ENCODE measurements at places on chromosomes 3 and 15. TPM values are rescaled to one million over a fixed set of nuclear protein-coding genes. Genes with fewer than 3 reads are reported as not detected.

- no peak for DNase-seq
- no peak overlapping the region for H3K4me3 ChIP-seq
- H3K36me3 ChIP-seq, result no peaks in the 10 kb centered on the region
Observed at GRCh38 chr15:58627046-58627445, 122.5 kb downstream of the ADAM10 start.

- DNase-seq, result no peak
- peak overlapping the region; percentile 73 for H3K27ac ChIP-seq
- H3K4me3 ChIP-seq, result no peak overlapping the region
Observed at GRCh38 chr3:111738238-111738637, 120.8 kb upstream of the PHLDB2 start.

Gene IL20RB
- 1.6 TPM for total RNA-seq

Gene CHRFAM7A
- total RNA-seq, result 3.3 TPM

GRCh38 chr3:136883967-136884720 is 22.1 kb downstream of the NCK1 start:
- H3K36me3 ChIP-seq, result no peaks in the 10 kb centered on the region
- no peak for DNase-seq
- no peaks in the 10 kb centered on the region for H3K4me1 ChIP-seq

- H3K27me3 ChIP-seq, result no peaks in the 10 kb centered on the region
- H3K4me3 ChIP-seq, result no peak overlapping the region
- no peak overlapping the region for H3K27ac ChIP-seq
- H3K4me1 ChIP-seq, result no peaks in the 10 kb centered on the region
- peak; percentile 10 for DNase-seq
Observed at GRCh38 chr15:100787567-100788417, 91.8 kb upstream of the ALDH1A3 start.

Gene TARS3
- total RNA-seq, result 21.3 TPM

DNA sequence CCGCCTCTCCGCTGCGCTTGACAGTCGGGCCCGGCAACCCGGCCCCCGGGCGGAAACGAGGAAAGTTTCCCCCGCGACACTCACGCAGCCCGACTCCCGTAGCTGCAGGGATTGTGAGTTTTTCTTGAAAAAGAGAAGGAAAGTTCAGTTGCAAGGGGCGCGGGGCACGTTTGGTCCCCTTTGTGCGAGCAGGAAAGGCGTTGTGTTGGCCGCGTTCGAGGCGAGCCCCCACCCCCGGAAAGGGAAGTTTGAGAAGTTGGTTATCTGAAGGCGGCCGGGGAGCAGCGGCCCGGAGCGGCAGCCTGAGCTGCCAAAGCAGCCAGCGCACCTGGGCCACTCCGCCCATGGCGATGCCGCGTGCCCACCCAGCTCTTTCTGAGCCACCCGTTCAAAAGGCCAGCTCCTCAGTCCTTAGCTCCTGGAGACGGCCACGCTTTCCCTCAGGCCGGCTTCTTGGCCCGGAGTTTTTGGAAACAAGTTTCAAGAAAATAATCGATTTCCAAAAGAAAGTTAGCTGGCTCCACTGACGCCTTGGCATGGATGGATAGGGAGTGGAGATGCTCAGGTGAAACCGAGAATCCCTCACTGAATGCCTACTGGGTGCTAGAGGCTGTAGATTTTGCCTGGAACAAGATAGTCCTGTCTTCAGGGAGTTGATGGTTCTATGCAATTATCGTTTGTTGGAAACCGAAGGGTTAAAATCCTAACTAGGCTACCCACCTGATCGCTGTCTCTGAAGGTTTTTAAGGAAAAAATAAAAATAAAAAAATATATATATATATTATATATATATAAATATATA is 832 bp downstream of the TGFBR2 start:
- H3K27ac ChIP-seq, result peak overlapping the region; percentile 99
- no peaks in the 10 kb centered on the region for H3K4me1 ChIP-seq
- peak; percentile 60 for DNase-seq
- H3K36me3 ChIP-seq, result no peaks in the 10 kb centered on the region
- no peaks in the 10 kb centered on the region for H3K27me3 ChIP-seq

GRCh38 chr15:52760562-52760961 is 29.6 kb downstream of the ONECUT1 start:
- no peak overlapping the region for H3K27ac ChIP-seq
- H3K27me3 ChIP-seq, result peaks cover 11% of the 10 kb centered on the region
- no peaks in the 10 kb centered on the region for H3K4me1 ChIP-seq
- no peak overlapping the region for H3K4me3 ChIP-seq
- DNase-seq, result no peak
- H3K36me3 ChIP-seq, result no peaks in the 10 kb centered on the region

GRCh38 chr3:60017631-60018030 is 967.8 kb upstream of the CFAP20DC start:
- no peaks in the 10 kb centered on the region for H3K27me3 ChIP-seq
- no peak for DNase-seq
- H3K4me1 ChIP-seq, result no peaks in the 10 kb centered on the region
- H3K4me3 ChIP-seq, result no peak overlapping the region

DNA sequence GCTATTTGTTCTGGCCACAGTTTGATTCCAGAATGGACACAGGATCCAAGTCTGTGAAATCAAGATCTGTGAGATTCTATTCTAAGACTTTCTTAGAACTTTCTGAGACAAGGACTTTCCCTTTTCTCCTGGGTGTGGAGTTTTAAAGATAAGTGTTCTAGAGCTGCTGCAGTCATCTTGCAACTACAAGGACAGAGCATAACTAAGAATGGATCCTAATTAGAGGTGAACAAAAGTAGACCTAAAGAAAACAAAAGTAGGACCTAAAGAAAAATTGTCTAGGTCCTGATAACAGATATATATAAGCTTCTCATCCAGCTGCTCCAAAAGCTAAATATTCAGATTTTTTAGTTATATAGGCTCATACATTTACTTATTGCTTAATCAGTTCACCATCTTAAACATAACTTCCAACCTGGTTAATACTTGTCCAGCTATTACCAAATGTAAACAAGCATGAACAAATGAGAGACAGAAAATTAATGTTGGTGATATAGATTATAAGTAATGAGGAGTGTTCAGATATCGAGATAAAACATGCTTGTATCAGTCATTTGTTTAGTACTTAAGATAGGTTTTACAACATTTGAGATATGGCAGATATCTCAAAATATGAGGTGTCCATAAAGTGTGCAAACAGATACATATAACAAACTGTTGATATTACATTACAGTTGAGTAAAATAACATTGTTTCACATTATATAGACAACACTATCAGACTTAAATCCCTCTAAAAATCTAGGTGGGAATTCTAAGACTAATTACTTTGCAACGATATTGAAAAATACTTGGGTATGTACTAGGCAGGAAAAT is 75.1 kb downstream of the CD200 start:
- no peak overlapping the region for H3K4me3 ChIP-seq
- no peaks in the 10 kb centered on the region for H3K36me3 ChIP-seq
- no peaks in the 10 kb centered on the region for H3K4me1 ChIP-seq
- no peaks in the 10 kb centered on the region for H3K27me3 ChIP-seq
- no peak overlapping the region for H3K27ac ChIP-seq
- DNase-seq, result no peak

DNA sequence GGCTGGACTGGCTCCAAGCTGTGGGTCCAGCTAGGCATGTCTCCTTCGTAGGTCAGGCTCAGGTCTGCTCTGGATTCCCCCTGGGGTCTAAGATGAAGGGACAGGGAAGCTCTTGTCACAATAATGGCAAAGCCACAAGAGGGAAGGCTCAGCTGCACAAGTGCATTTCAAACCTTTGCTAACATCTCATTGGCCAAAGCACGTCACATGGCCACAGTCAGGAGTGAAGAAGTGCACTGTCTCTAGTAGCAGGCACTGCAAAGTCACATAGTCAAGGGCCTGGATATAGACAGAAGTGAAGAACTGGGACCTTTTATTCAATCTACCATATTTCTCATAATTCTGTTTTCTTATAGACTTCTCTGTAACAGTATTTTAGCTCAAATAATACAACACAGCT is 20.1 kb downstream of the DLEC1 start:
- H3K36me3 ChIP-seq, result no peaks in the 10 kb centered on the region
- H3K27ac ChIP-seq, result no peak overlapping the region
- no peak for DNase-seq
- no peaks in the 10 kb centered on the region for H3K27me3 ChIP-seq
- H3K4me1 ChIP-seq, result no peaks in the 10 kb centered on the region

Data from breast epithelium (tissue), 4 donors.